ENCODE measurements at places on chromosomes 5 and 9.

DNA sequence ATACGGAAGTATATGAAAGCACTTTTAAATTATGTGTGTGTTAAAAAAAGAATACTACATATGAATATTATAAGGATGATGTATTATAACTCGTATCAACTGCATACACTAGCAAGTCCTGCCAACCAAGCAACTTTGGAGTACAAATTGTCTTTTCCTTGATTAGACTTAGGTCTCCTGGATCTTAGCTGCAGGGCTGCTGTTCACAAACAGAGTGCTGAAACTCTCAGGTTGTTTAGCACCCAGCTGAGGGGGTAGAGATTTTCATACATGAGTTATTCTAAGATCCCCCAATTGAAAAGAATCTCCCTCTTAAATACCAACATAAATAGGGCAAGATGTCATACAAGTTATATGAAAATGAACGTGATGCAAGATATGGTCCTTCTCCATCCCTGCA is 149.8 kb upstream of the TNC start:
- no peak for DNase-seq

- no peak for DNase-seq
Observed at GRCh38 chr9:95766906-95767305, 108.6 kb upstream of the ERCC6L2 start.

GRCh38 chr5:163569284-163569683 is 63.9 kb downstream of the MAT2B start:
- no peak for DNase-seq

- no peak for DNase-seq
Observed at GRCh38 chr5:160044967-160045366, 36.0 kb downstream of the TTC1 start.

GRCh38 chr5:141413540-141414069 is 818 bp downstream of the PCDHGA10 start:
- DNase-seq, result no peak

DNA sequence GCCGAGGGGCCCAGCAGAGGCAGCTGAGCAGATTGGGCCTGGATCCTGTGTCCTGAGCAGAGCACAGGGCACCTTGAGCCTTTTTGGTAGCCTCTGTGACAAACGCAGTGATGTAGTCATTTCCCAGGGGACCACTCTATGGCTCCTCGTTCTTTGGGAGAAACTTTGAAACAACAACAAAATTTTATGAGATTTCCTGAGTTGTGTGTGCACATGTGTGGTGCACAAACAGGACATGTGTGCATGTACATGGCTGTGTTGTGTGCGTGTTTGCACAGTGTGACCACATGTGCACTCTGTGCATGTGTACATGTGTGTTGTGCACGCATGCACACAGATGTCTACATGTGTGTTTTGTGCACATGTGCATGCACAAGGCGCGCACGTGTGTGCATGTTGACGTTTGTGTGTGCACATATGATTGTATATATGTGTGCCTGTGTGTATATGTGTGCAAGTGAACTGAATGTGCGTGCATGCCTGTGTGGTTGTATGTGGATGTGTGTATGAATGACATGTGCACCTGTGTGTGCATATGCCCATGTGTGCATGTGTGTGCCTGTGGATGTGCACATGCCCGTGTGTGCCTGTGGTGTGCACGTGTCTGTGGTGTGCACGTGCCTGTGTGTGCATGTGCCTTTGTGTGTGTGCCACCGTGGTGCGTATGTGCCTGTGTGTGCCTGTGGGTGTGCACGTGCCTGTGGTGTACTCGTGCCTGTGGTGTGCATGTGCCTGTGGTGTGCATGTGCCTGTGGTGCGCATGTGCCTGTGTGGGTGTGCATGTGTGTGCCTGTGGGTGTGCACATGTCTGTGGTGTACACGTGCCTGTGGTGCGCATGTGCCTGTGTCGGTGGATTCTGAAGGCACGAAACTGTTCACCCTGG is 221.6 kb downstream of the CACNA1B start:
- no peak for DNase-seq

DNA sequence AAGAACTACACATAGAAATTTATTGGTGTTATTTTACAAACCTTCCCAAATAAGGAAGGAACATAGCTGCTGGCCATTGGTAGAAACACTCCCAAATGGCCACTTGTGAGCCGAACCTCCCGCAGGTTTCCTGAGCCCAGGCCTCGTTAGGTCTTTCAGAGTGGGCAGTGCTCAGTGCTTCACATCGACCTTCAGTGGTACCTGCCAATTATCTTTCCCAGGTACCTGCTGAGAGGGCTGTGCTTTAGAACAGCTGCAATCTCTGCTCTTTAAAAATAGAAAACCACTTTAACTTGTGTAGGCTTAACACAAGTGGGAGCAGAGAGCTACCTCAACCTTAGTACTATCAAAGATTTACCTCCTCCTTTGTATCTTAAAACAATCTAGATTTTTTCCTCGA is 334.1 kb downstream of the RFX3 start:
- no peak for DNase-seq

GRCh38 chr5:157511651-157512644 is 51.9 kb downstream of the NIPAL4 start:
- DNase-seq, result no peak

DNA sequence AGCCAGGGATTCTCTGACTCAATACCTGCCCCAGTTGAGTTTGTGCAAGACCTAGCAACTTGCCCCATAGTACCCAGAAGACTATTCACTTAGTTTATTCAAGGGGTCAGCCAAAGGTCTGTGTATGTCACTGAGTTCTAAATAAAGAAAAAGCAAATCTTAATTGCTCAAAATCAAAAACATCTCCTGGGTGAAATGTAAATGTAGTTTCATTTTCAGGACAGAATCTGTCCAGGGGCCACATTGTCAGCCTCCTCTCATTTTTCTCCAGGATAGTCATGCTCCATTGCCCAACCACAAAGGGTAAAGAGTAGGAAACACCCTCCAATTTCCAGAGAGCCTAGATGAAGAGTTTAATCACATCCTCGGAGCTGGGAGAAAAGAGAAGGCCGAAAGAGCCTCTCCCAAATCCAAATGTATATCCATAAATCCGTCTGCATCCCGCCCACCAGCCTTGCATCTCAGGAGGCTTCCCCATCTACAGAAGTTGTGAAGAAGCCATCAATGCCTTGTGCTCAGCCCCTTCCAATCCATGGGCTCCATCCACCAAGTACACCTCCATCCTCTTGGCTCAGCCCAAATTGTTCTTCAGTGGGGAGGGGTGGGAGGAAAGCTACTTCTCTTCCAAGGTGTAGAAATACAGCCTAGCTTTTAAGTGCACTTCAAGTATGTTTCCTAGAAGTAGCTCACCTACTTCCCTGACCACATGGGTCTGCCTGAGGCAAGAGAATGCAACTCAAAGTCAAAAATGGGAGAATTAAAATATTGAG is 26.9 kb downstream of the ADAM19 start:
- DNase-seq, result no peak

- no peak for DNase-seq
Observed at GRCh38 chr5:123441408-123441807, 18.2 kb upstream of the CEP120 start.

GRCh38 chr9:105842023-105842644 is 147.8 kb downstream of the TMEM38B start:
- DNase-seq, result no peak

- DNase-seq, result no peak
Observed at GRCh38 chr5:142114687-142115086, 6.1 kb downstream of the NDFIP1 start.

DNA sequence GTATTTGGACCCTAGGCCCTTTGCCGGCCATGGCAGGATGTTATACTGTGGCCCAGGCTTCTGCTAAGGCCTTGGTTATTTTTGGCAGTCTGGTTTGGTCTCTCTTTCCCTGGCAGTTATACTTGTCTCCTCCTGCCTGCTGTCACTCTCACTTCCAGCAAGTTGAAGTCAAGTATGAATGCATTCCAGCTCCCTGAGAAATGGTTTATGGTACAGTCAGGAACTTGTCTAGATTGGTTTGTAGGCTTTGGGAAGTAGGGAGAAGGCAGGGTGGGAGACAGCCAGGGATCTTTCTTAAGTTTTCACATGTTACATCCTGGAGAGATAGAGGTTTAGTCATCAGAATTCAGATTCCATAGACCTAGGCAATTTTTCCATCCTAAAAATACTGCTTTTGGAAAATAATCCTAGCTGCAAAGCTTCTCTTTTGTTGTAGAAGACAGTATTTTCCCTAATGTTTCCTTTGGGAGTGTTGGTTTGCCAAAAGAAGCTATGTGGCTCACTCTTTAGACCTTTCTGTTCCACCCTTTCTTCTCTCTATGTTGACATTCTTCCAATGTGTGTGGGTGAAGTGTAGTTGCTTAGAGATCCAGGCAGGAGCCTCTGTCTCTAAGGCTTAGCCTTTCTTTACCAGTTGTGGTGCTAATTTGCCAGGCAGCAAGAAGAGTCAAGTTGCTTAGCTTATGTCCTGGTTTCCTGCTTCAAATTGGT is 2.5 kb upstream of the KDM3B start:
- DNase-seq, result no peak
